ENCODE measurements at places on chromosomes 3 and 15.

GRCh38 chr15:43981576-43981975 lies 154.8 kb downstream of the WDR76 start:
- no peak for DNase-seq

GRCh38 chr15:33678602-33679001 lies 289.7 kb upstream of the CHRM5 start:
- no peak for DNase-seq

GRCh38 chr3:173584093-173584837 lies 186.7 kb downstream of the NLGN1 start:
- peak; percentile 73 for DNase-seq

DNA sequence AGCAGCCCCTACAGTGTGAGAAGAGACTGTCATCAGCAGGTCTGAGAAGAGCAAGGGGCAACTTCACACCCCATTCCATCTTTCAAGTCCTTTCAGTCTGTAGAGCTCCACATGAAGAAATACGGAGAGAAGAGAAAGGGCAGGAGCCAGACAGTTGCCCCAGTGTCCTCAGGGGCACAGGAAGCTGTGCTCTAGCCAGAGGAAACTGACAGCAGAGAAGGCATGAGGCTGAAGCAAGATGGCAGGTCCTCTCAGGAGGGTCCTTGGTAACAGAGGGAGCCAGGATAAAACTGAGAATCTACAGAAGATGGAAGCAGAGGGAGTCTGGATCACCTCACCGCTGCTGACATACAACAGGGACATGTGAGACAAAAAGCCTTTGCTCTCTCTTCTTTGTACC lies 47.3 kb downstream of the PLCH1 start:
- no peak for DNase-seq

GRCh38 chr15:73264881-73265280 lies 103.9 kb downstream of the HCN4 start:
- no peak for DNase-seq

GRCh38 chr3:101828691-101829436 lies 20.4 kb upstream of the NFKBIZ start:
- no peak for DNase-seq

- no peak for DNase-seq
Measured at GRCh38 chr3:38027466-38028465, 1.7 kb downstream of the PLCD1 start.

DNA sequence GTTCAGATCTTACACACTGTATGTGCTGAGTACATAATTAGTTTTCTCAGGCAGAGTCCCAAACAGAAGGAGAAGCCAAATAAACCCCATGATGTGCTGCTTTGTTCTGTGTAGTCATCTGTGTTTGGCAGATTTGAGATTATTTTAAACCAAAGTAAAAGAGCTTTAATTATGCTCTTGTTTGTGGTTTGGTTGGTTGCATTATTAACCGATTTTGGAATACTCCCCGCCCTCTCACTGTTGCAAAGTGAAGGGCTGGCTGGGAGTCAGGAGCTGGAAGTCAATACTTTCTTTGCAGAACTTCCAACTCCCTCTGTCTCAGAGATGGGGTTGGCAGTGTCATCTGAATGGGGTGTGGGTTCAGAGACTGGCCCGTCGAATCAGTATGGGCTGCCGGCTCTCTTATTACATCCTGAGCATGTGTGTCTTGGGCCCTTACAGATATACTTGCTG lies 34.4 kb downstream of the SLCO3A1 start:
- DNase-seq: no peak

GRCh38 chr3:56424336-56424735 lies 43.9 kb downstream of the ERC2 start:
- DNase-seq: no peak

GRCh38 chr3:8562081-8562595 lies 60.5 kb downstream of the LMCD1 start:
- DNase-seq: no peak

- DNase-seq: no peak
Measured at GRCh38 chr15:27936164-27936563, 163.0 kb downstream of the OCA2 start.

DNA sequence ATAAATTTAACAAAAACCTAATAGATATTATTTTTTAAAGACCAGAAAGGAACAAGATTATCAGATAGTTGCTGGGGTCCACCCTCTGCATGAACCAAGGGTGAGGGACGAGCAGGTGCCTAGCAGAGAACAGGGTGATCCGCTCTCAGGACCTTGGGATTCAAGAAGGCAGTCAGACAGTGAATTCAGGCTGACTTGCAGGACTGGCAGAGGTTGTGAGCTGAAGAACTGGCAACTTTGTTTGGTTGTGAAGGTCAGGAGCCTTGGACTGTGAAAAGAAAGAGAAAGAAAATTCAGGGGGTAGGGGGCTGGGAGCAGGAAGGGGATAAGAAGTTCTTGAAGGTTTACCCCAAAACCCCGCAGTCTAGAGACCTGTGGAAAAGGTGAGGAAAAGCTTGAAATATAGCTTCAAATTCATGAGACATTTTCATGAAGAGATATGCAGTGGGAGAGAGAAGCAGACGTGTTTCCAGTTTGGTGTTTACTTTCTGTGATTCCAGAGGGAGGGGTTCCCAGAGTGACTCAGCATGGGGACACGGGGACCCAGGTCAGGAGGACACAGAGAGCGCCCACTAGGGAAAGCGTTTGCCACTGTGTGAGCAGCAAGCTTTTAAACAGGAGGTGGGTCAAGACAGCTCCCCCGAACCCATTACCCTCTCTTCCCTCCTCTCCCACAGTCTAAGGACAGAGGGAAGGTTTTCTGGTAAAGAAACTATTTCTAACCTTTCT lies 217.2 kb upstream of the UMPS start:
- no peak for DNase-seq

DNA sequence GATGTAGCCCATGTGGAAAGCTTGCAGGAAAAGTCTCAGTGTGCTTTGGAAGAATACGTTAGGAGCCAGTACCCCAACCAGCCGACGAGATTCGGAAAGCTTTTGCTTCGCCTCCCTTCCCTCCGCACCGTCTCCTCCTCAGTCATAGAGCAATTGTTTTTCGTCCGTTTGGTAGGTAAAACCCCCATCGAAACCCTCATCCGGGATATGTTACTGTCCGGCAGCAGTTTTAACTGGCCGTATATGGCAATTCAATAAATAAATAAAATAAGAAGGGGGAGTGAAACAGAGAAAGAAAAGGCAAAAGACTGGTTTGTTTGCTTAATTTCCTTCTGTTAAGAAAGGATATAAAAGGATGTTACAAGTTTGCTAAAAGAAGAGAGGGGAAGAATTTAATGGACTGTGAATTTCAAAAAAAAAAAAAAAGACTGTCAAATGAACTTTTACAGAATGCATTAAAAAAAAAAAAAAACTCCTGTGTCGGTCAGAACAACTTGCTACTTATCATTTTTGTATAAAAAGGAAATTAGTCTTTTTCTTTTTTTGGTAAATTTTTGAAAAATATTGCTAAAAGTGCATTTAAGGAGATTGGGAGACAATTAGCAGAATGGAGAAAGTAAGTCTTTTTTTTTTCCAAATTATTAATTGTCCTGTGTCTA lies 7.0 kb downstream of the NR2F2 start:
- DNase-seq: no peak

- DNase-seq: no peak
Measured at GRCh38 chr15:45187894-45188830, at the start of gene SHF. Gene SHF (minus strand): TSS chr15:45187966. CDS start chr15:45187951, 15 bp downstream.

GRCh38 chr15:82113106-82113715 lies 67.4 kb upstream of the MEX3B start:
- no peak for DNase-seq

DNA sequence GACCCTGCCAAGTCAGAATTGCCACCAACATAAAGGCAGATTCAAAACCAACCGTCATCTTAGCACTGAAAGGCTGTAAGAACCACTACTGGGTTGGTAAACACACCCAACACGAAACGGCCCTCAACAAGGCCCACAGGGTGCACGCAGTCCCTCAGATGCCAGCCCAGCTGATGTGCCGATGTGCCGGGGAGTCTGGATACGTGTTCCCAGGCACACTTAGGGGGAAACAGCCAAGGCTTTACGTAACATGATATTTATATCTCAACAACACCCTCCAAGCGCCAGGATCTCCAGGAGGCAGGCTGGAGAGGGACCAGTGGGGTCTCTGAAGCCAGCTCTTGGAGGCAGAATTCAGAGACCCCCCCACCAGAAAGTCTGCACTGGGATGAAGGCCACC lies 14.2 kb downstream of the POC1A start:
- DNase-seq: no peak

GRCh38 chr3:183266454-183266853 lies 13.4 kb downstream of the B3GNT5 start:
- DNase-seq: no peak

DNA sequence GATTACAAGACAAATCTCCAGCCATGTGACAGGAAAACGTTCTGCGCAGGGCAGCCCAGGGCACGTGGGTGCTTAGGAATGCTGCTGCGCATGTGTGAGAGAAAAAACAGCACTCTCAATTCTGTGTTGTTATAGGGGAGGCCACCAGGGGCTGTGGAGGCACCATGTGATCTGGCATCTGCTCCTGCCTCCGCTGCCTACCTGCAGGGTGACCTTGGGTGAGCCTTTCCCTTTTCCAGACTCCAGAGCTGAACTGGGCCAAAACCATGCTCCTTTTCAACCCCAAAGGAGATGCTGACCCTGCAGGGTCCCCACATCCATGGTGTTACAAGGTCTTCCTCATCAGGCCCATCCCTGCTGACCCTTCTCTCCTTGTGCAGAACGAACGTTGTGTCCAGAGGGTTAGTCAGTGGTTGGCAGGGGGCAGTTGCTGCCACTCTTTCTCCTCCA lies 81.5 kb upstream of the RASGRF1 start:
- no peak for DNase-seq

DNA sequence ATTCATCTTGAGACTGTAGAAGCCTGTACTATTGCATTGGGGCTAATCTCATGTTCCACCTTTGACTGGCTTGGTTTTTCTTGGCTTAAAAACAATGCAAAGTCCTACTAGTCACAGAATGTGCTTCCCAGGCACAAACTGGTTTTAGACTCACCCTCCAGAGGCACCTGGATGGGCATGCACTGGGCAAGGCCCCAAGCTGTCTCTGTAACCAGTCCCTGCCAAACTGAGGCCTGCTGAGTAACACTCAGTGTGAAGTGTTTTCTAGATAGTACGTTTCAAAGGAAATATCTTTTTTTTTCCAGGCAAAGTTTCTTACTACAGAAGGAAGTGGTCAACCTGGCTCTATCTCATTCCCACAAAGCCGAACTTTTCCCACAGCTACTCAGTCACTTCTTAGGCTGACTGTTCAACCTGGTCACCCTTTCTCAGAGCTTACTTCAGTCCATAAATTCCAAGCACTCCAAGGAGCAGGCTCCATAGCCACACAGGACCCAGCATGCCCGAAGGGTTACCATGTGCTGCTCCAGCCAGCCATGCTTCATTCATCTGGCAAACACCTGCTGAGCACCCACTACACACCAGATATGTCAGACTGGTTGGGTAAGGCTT lies 57.4 kb downstream of the NPTN start:
- DNase-seq: no peak

DNA sequence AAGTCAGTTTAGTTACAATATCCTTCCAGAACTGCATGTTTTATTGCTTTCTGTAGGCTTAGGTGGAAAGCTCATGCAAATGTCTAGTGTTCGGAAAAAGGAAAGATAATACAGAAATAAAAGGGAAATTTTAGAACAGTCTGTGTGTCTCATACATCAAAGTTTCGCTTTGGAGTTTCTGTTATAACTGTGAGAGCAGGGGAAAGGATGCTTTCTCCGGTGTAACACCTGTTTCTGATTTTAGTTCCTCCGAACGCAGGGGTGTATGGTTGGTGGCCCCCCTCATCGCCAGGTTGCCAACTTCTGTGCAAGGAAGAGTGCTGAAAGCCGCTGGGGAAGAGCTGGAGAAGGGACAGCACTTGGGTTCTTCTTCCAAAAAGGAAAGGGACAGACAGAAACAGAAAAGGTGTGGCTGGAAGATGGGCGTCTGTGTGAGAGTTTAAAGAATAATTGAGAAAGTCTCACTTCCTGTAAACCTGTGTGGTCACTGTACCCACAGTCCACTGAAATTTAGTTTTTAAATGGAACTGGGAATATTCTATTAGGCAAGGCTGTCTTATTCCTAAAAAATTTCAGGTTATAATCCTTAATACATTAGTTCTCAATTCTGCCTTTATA lies 6.7 kb downstream of the P2RY12 start:
- no peak for DNase-seq

- DNase-seq: no peak
Measured at GRCh38 chr15:28913171-28913765, 27.5 kb downstream of the APBA2 start.

- no peak for DNase-seq
Measured at GRCh38 chr3:141407825-141408224, 39.5 kb downstream of the ZBTB38 start.

- DNase-seq: no peak
Measured at GRCh38 chr15:77228828-77229227, 157.9 kb upstream of the TSPAN3 start.

DNA sequence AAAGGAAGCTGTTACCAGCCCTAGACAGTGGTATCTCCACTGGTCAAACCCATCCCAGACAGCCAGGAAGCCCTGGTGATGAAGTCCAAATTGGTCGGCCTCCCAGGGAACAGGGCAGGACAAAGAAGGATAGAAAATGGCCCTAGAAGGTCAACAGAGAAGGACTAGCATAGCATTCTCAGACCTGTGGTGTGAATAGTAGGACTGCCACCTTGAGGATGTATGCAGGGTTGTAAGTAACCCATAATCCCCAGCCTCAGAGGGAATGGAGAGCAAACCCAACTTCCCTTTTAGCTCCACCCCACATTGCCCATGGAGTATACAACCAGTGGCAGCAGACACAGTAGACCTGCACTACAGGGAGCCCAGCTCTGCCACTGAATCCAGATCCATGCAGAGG lies 68.6 kb upstream of the EIF1B start:
- no peak for DNase-seq

- DNase-seq: no peak
Measured at GRCh38 chr15:66071921-66072295, 181.6 kb downstream of the MEGF11 start.

DNA sequence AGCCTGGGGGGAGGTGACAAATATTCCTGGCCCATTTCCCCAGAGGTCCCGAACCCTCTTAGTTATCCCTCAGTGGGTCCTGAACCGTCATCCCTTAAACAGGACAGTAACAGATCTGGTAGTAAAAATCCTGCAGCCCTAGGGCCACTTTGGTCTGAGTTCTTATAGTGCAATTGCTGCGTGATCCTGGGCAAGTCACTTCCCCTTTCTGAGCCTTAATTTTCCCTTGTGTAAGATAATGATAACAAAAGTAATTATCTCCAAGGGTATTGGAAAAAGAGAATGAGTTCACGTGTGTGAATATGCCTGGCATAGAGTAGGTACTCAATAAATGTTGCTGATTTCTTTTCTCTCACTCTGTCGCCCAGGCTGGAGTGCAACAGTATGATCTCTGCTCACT lies 2.9 kb upstream of the JAGN1 start:
- no peak for DNase-seq

GRCh38 chr3:77042882-77043281 lies 3.0 kb downstream of the ROBO2 start:
- DNase-seq: no peak

GRCh38 chr3:172137287-172138192 lies 98.2 kb downstream of the FNDC3B start:
- no peak for DNase-seq

GRCh38 chr15:67691450-67691849 lies 133.9 kb upstream of the SKOR1 start:
- DNase-seq: no peak

All from SK-N-MC (cell line).